Renal cortical epithelial cell (primary cell): ENCODE measurements at places on chromosomes 13 and 19. TPM values are rescaled to one million over a fixed set of nuclear protein-coding genes. Genes with fewer than 3 reads are reported as not detected.

ZNF772 gene
- 18.9 and 23.5 TPM in 2 replicates for total RNA-seq

ZNF229 gene
- 11.3 and 13.4 TPM in 2 replicates for total RNA-seq

TNFSF13B gene
- total RNA-seq = 1.3 and 4.7 TPM in 2 replicates

SLITRK6 gene
- 0.17 TPM in 1 of 2 replicates, not detected in the other for total RNA-seq

SIAH3 gene
- under 0.01 and 0.60 TPM in 2 replicates for total RNA-seq
